ENCODE measurements at places on chromosomes 7 and 10.
A peak's percentile ranks its signal among the peaks of the same experiment; 100 is the strongest.

DNA sequence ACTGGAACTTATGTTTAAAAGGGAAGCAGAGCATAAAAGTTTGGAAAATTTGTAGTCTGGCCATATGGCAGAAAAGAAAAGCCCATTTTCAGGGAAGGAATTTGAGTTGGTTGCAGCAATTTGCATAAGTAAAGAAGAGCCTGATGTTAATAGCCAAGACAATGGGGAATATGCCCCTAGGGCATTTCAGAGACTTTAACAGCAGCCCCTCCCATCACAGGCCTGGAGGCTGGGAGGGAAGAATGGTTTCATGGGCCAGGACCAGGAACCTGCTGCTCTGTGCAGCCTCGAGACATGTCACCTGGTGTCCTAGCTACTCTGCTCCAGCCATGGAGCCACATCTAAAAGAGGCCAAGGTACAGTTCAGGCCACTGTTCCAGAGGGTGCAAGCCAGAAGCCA is 35.3 kb downstream of the HTR7 start:
- DNase-seq: no peak

DNA sequence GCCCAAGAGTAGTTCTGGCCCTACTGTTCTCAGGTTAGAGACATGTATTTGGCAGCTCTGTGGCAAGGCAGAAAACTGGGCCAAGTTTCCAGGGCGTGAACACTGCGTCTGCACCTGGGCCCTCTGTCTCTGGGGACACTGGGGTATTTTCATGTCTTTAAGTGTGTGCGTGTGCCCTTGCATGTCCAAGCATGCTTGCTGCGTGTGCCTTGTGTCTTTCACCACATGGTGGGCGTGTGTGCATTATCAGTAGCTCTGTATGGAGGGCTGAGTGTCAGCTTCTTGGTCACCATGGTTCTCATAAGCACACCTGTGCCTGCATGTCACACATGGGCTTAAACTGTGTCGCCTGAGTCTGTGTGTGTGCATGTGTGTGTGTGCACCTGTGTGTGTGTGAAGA is 69.3 kb downstream of the HIPK2 start:
- peak; percentile 72 for DNase-seq

DNA sequence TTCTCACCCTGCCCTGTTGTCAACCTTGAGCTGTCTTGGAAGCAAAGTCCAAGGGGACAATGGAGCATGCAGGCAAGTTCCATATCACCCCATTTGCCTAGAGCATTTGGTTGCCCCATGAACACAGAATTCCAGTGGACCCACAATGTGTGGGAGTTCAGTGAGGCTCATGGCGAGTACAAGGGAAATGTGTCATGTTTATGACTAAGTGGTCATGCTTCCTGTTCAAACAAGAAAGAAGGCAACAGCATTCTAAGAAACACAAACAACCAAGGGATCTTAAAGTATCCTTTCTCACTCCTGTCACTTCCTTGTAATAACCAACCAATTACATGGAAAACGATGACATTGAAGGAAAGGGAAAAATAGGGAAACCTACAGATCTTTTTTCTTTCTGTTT is 513.0 kb downstream of the INHBA start:
- DNase-seq: no peak

DNA sequence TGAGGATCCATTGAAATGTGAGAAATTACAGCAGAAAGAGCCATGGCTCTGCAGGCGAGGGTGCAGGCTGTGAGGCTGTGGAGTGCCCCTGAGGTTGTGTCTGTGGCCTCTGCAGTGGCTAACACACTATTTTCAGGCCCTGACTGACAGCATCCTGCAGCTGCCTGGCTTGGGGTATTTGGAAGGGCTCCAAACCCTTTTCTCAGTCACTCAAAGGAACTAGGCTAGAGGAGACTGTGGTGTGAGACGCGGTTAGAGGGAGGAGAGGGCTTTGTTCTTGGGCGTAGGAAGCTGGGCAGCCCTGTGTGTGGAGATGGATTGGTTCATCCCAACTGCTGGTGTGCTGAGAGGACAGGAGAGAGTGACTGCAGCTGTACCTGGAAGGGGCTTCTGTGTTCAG is 134.9 kb downstream of the RAMP3 start:
- no peak for DNase-seq

GRCh38 chr7:36658335-36659171 is 65.7 kb downstream of the AOAH start:
- no peak for DNase-seq

DNA sequence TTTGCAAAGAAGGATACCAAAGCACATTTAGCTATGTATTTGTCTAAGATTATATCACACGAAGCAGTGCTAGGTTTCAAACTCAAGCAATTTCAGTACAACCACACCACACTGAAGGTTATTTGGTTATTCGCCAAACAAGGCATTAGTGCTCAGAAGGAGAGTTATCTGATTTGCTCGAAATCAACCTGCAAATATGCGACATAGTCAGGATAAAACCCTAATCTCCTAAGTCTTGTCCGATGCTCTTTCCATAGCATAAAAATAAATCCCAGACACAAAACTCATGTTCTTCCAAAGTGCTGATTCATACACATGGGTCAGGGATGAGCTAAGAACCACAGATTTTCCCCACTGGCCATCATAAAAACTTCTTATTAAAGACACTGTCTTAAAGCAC is 1288.0 kb upstream of the SORCS1 start:
- DNase-seq: no peak

- DNase-seq: peak; percentile 50
Measured at GRCh38 chr7:3094701-3095445, 51.2 kb upstream of the CARD11 start.

DNA sequence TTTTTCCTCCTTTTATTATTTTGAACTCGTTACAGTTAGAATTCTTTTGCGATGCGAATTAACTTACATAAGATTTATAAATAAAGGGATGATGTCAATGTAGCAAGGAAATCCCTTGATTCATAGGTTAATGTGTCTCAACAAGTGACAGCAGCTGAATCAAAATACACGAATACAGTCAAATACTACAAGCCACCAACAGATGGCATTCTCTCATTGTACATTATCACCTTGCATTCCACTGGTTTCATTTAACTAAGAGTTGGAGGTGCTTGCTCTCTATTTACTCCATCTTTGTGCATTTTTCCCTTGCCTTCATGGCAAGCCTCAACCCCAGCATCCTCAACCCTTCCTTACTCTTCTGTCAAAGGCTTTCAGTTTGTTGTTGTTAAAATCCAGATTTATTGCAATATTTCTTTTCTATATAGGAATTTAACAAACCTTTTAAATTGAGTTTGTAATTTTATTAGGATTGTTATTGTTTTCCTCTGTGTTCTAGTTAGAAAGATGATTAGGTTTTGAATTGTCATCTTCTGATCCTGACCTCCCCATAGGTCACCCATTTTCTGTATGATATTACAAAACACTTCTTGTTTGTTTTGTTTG is 78.3 kb downstream of the SLC25A40 start:
- peak; percentile 46 for DNase-seq
